ENCODE measurements at places on chromosomes 13 and 19. TPM values are rescaled to one million over a fixed set of nuclear protein-coding genes. Genes with fewer than 3 reads are reported as not detected.

- no peak for DNase-seq
Measured at GRCh38 chr19:13506471-13506820, at the start of gene CACNA1A. TSS of gene CACNA1A (minus strand) at chr19:13506479. CDS start at chr19:13506224, 255 bp downstream.

GRCh38 chr13:97855570-97856303, 97.7 kb upstream of the IPO5 start:
- peak; percentile 72 for DNase-seq

- DNase-seq = no peak
Measured at GRCh38 chr13:30179597-30180276, 127.6 kb downstream of the KATNAL1 start.

DNA sequence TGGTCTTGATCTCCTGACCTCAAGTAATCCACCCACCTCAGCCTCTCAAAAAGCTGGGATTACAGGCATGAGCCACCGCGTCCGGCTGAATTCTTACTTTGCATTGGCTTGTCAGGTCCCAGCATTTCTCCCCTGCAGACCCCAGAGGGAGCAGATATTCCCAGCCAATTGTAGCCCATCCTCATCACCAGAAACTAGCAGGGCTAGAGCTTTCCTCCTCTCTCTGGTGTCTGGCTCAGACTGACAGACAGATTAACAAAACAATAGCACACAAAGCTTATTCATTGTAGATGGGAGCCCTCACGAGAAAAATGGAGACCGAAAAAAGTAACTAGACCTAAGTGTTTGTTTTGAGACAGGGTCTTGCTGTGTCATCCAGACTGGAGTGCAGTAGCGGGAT, 7.5 kb upstream of the MPV17L2 start:
- no peak for DNase-seq

GRCh38 chr19:38769635-38770211, 3.6 kb downstream of the LGALS7 start:
- no peak for DNase-seq

Gene HCST
- total RNA-seq = not detected

DNA sequence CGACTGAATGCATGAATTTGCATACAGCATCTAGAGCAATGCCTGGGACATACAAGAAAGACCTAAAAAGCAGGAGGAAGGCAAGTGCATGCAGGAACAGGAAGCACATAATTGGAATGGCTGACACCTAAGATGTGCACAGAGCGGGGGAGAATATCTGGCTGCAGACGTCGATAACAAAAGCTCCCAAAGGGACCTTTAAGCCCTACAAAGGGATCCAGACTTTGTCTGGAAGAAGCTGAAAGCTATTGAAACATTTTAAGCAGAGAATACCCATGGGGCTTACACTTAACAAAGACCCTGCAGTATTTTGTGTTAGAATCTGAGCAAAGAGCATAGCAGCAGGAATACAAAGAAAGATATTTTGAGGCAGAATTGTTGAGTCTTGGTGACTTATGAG, 107.4 kb upstream of the CLDN10 start:
- no peak for DNase-seq

DNA sequence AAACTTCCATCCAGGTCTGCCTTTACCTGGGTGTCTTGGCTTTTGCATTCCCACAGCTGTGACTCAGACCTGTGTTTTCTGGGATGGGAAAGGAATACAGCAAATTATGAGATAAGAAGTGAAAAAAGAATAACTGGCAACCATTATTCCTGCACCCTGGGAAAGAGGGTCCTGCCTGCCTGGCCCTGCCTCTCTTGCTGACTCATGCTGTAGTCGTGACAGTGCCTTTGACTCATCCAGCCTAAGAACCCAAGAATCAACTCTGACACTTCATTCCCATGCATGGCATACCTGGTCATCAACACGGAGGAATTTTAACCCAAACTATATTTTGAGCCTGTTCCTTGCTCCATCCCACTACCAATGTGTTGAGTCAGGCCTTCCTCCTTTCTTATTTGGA, 185.4 kb upstream of the SERP2 start:
- DNase-seq = peak; percentile 94
